Activated CD8-positive, alpha-beta memory T cell treated with anti-CD3 and anti-CD28 coated beads for 48 hours (primary cell): ENCODE measurements at places on chromosomes 16 and 17.

DNA sequence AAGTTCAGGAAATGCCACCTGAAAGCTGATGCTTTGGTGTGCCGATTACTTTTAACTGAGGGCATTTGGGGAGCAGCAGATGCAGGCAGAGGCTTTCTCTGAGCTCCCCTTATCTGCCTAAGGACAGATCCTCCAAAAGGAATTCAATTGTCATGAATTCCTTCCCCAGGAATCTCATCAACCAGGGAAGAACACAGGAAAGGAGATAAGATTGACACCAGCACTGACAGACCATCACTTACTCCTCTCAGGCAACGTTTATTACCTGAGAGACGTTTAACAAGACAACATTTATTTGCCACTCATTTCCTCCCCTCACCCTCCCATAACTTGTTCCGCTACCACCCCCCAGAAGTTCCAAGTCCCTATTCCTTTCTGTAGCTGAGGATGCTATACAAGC, 17.6 kb upstream of the CDRT4 start:
- DNase-seq = no peak

- no peak for DNase-seq
Measured at GRCh38 chr17:64441772-64442540, 7.0 kb upstream of the MILR1 start.

- DNase-seq = no peak
Measured at GRCh38 chr16:66250686-66251431, 115.6 kb upstream of the CDH5 start.

DNA sequence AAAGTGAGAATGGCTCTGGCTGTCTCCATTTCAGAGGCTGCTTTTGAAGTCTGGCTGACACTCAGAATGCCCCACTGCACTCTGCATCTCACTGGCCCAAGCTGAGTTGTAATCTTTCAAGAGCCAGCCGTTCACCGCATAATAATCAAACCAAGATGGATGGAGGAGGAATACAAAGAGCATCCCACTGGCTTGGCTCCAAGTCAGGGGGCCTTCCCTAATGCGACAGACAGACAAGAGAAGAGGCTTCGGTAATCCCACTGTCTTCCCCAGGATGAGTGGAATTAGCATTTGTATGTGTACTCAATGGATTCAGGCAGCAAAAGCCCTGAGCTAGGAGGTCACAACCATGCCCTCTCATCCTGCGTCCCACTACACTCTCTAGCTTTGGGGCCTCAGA, 68.0 kb downstream of the CBLN1 start:
- DNase-seq = no peak

DNA sequence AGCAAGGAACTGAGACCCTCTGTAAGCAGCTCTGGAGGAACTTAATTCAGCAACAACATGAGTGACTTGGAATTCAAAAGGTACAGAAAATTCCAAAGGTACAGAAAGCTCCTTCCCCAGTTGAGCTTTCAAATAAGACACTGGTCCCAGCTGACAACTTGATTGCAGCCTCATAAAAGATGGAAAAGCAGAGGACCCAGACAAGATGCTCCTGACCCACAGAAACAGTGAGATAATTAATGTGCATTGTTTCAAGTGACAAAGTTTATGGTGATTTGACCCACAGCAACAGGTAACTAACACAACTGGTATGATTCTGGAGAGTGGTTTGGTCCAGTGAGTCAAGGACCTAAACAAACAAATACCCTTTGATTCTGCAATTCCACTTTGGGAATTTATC, 15.2 kb upstream of the TMEM114 start:
- no peak for DNase-seq

- no peak for DNase-seq
Measured at GRCh38 chr16:38941-39892, 14.2 kb downstream of the POLR3K start.

GRCh38 chr17:41773190-41773588, 13.3 kb downstream of the JUP start:
- no peak for DNase-seq

DNA sequence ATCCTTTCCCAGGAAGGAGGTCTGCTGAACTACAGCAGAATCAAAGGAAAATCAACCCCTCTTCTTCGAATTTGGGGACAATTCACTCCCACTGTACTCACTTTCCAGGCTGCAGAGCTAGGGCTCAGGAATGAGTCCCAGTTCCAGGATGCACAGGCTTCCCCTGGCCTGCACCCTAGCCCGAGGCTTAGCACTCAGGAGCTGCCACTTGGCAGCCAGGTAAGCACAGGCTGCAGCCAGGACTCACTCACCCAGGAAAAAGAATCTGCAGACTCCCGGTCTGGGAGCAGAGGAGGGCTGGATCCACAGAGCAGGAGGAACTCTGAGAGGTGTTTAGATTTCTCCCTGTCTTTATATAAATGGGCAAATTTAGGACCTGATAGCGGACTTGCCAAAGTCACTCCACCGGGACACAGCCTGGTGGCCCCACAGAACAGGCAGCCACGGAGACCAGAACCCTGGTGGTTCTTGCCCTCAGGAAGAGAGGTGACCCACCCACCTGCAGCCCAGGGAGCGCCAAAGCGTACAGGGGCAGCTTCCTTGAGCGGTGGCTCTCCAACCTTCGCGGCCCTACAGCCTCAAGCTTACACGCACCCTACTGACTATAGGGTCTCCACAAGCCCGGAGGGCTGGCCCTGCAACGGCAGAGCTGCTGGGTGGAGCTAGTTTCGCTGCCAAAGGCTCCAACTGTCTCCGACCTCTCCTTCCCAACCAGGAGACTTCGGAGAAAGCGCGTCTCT, 4.8 kb downstream of the CBLN1 start:
- DNase-seq = no peak

GRCh38 chr17:50948711-50949110, 82.6 kb upstream of the TOB1 start:
- DNase-seq = no peak
